ENCODE measurements at places on chromosomes 5 and 9.
A peak's percentile ranks its signal among the peaks of the same experiment; 100 is the strongest.

- no peak for DNase-seq
These were observed 324.4 kb downstream of the PDE4D start for GRCh38 chr5:59569158-59569557.

DNA sequence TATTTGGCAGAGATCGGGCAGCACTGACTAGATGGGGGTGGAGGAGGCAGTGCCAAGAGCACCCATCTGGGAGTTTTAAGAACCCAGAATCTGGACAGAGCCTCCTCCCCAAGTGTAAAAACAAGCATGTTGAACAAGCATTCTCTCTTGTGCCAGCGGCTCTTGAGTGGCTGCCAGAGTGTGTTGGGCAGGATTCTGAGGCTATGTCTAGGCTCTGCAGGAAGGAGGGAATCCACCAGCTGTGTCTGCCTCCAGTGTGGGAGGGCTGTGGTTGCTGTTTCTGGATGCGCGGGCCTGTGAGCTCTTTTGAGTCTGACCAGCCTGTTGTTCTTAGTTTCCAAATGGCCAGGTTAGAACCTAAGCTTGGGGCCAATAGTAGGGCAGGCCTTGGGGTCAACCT lies 39.8 kb downstream of the HMCN2 start:
- no peak for DNase-seq

DNA sequence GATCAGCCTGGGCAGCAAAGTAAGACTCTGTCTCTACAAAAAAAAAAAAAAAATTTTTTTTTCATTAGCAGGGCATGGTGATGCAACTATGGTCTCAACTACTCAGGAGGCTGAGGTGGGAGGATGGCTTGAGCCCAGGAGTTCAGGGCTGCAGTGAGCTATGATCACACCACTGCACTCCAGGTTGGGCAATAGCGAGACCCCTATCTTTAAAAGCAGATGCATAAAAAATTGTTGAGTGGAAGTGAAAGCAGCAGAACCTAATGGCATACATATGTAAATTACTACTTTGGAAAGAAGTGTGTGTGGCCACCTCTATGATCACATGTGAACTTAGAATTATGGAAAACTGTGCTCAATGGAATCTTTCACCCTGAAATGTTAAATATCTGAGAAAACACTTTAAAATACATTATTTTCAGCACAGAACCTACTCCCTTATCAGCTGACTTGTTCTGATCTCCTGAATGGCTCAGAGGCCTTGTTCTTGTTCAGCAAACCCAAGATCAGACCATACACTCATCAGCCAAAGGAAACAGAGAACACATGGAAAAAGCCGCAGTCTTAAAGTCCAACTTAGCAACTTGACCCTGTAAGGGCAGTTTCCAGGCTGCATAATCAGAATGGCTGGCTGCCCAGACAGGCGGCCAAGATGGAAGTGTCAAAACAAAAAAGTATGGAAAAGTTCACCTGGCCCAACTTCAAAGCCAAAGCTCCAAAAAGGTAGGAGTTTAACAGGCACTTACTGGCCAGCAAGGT lies 56.5 kb downstream of the SIL1 start:
- no peak for DNase-seq

- DNase-seq, result no peak
These were observed 144.8 kb downstream of the MACROH2A1 start for GRCh38 chr5:135254183-135254582.

DNA sequence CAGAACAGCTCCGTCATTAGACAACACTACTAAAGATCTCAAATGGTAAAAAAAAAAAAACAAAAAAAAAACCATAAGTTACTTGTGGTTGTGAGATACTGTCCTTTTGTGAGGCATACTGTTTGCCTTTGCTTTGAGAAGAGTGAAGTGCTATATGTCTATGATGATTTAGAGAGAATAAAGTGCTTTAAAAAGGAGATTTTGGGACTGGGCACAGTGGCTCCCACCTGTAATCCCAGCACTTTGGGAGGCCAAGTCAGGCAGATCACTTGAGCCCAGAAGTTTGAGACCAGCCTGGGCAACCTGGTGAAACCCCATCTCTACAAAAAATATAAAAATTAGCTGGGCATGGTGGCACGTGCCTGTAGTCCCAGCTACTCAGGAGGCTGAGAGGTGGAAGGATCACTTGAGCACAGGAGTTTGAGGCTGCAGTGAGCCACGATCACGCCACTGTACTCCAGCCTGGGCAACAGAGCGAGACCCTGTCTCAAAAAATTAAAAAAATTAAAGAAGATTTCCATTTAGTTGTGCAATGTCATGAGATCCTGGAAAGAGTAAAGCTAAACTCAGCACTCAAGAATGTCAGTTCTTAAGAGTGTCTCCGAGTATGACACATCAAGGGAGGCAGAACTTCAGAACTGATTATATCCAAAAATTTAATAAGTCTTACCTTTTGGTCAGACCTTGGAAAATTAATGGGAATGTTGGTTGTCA lies 87.3 kb downstream of the PRDM6 start:
- DNase-seq, result no peak

- peak; percentile 71 for DNase-seq
These were observed 28.3 kb upstream of the PTGS1 start for GRCh38 chr9:122342323-122343050.

- no peak for DNase-seq
These were observed 7.0 kb downstream of the NOP16 start for GRCh38 chr5:176381423-176381822.

DNA sequence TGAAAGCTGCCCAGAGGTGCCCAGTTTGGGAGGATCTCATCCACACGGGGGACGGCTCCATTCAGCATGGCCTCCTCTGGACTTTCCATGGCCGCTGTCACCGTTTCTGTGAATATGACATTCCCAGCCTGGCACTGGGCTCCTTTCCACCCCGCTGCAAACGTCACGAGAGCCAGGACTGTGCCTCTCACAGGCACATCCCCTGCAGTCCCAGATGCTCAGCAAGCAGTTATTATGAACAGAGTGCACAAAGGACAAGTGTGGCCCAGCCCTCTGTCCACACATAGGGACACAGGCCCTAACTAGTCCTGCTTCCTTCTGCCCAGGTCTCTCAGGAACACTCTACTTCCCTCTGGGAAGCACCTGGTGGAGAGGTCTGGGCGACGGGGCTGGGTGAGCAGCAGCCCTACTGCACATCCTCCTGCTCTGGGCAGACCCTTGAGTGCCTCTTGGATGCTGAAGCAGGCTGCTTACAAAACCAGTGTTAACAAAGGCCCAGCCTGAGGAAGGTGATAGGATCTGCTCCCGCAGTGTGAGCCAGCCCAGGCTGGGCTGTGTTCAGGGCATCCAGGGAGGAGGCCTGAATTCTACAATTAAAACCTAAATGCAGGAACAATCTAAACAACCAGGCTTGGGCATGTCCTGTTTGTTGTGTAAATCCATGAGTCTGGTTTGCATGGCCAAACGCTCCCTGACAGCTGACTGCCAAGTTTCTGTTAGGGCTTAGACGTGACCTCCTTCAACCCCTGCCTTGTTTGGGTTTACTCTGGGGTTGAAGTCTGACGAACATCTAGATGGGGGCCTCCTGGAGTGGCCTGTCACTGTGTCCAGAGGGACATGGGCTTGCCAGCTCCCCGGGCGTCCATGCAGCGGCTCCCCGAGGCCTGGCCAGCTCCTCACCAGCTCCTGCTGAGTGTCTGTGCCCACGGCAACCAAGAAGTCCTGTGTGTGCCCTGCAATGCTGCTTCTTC lies 269.8 kb downstream of the GADD45G start:
- DNase-seq, result no peak

DNA sequence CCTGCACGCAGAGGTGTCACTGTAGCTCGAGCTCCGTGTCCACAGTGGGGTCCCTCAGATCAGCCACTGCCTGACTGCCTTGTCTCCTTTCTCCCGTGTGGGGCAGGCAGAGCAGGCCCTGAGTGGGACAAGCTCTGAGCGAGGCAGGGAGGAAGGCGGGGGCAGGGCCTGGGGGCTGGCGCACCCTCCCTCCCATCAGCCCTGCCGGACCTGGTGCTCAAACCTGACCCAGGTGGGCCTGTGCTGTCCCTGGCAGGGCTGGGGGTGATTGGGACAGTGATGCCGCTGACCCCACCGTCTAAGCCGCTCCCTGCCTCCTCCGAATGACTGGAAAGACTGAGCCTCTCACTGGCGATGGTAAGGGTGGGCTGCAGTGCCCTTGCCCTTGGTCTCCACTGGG lies 60.9 kb downstream of the KCNT1 start:
- no peak for DNase-seq
